ENCODE measurements at places on chromosomes 12 and 14. TPM values are rescaled to one million over a fixed set of nuclear protein-coding genes. Genes with fewer than 3 reads are reported as not detected.

Gene OR10G2
- not detected for total RNA-seq

DNA sequence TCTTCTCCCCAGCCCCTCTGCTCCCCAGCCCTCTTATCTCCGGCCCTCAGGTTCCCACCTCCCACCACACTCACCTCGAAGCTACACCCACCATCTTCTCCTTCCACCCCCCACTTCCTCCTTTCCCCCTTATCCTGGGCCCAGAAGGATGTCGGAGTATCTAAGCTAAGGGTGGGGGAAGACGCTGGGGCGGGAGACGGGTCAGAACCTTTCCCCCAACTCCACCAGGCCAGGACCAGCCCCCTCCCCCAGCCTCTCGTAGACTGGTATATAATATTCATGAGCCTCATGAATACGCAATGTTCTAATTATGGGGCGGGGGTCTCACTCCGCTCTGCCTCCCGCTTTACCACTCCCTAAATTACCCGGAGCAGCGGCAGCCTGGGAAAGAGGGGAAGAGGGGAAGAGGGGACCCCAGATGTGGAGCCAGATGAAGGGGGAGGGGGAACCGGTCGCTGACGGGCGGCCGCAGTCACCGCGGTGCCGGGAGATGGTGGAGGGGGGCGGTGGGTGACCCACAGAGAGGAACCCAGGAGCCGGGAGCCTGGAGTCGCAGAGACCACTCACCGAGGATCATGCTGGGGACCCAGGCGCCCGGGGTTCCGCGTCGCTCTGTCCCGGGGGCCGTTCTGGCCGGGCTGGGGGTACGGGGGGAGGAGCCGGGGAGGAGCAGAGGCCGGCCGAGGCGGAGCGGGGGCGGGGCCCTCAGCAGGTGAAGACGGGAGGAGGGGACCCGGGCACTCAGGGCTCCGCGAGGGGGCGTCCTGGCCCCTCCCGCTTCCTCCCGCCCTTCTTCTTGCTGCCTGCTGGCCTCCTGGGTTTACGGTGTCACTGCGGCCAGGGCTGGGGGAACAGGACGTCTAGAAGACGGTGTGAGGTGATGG lies 6.4 kb upstream of the ZNF385A start:
- no peak for DNase-seq
- no peaks in the 10 kb centered on the region for H3K27me3 ChIP-seq
- peaks cover 71% of the 10 kb centered on the region for H3K4me1 ChIP-seq
- H3K4me3 ChIP-seq: peak overlapping the region; percentile 21

DNA sequence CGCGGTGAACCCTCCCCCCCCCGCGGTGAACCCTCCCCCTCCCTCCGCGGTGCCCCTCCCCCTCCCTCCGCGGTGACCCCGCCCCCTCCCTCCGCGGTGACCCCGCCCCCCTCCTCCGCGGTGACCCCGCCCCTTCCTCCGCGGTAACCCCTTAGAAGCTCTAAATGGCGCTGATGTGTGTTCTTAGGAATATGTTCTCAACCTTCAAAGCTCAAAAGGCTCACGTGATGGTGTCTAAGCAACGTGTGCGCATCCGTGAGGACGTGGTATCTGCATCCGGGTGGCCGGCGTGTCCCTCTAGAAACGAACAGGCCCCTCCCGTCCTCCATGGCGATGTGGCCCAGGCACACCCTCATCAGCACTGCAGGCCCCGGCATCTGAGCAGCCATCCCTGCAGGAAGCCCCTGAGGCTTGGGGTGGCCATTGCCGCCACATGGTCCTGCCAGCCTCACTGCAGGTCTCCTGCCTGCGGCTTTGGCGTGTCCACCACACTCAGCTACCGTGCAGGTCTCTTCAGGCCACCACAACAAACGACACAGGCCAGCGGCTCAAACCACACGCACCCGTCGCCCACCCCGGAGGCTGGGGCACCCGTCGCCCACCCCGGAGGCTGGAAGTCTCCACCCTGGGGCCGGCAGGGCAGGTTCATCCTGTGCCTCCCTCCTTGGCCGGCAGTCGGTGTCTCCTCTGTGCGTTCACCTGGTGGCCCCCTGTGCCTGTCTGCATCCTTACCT lies 14.5 kb upstream of the FBRSL1 start:
- no peak for DNase-seq
- peaks cover 10% of the 10 kb centered on the region for H3K27me3 ChIP-seq
- H3K36me3 ChIP-seq: no peaks in the 10 kb centered on the region

Gene KCNK10
- 0.04 TPM for total RNA-seq

Gene SIX1
- 46.2 TPM for total RNA-seq

Gene SLC38A4
- total RNA-seq: 5.6 TPM

DNA sequence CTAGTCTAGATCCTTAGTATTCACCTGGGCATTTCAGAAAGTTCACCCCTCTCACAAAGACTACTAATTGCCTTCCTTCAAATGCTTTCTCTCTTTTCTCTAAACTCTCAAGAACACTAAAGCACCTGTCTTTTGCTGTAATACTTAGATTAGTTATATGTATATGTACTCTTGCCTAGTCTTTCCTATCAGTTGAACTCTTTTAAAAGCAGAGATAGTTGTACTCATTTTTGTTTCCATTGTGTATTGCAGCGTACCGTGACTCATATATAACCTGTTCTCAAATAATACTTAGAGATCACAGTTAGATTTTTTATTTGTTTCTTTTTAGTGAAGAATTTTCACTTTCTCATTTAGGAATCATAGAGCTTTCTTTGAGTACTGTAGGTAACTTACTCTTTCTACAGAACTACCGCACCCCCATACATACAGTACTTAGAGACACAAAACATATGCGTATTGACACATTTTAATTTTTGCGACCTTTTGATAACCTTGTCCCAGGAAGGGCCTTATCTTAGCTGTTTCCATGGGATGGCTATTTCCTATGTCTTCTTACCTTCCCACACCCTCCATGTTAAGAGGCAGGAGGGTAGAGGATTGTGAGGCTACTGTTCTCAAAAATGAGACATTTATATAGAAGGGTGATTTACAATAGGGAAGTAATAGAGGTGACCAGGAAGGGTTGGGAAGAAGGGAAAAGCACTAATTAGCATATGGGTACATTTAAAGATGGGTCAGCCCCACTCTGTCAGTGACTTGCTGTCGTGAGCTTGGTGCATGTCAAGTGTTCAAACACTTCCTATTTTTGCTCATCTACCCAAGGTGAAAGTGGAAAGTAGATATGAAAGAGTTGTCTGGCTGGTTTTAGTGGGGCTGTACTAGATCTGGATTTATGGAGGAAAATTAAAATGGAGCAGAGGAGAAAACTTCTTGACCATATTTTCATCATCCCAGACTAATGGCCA lies 74.3 kb downstream of the PLEKHA5 start:
- no peaks in the 10 kb centered on the region for H3K27me3 ChIP-seq
- no peaks in the 10 kb centered on the region for H3K4me1 ChIP-seq
- no peaks in the 10 kb centered on the region for H3K36me3 ChIP-seq
- H3K4me3 ChIP-seq: no peak overlapping the region
- DNase-seq: no peak

GRCh38 chr14:22566845-22567244 lies 22.2 kb downstream of the DAD1 start:
- DNase-seq: no peak
- H3K4me3 ChIP-seq: no peak overlapping the region
- H3K4me1 ChIP-seq: peaks cover 8% of the 10 kb centered on the region
- H3K36me3 ChIP-seq: peaks cover 45% of the 10 kb centered on the region
- H3K27me3 ChIP-seq: no peaks in the 10 kb centered on the region

- no peaks in the 10 kb centered on the region for H3K4me1 ChIP-seq
- H3K27me3 ChIP-seq: no peaks in the 10 kb centered on the region
- H3K4me3 ChIP-seq: no peak overlapping the region
- no peak for DNase-seq
- no peak overlapping the region for H3K27ac ChIP-seq
- H3K36me3 ChIP-seq: no peaks in the 10 kb centered on the region
Observed at GRCh38 chr12:48873096-48873495, 7.4 kb upstream of the RND1 start.

- no peaks in the 10 kb centered on the region for H3K27me3 ChIP-seq
- H3K4me1 ChIP-seq: no peaks in the 10 kb centered on the region
- no peak overlapping the region for H3K4me3 ChIP-seq
- DNase-seq: no peak
- H3K36me3 ChIP-seq: no peaks in the 10 kb centered on the region
Observed at GRCh38 chr12:5390174-5390799, 41.6 kb upstream of the NTF3 start.

DNA sequence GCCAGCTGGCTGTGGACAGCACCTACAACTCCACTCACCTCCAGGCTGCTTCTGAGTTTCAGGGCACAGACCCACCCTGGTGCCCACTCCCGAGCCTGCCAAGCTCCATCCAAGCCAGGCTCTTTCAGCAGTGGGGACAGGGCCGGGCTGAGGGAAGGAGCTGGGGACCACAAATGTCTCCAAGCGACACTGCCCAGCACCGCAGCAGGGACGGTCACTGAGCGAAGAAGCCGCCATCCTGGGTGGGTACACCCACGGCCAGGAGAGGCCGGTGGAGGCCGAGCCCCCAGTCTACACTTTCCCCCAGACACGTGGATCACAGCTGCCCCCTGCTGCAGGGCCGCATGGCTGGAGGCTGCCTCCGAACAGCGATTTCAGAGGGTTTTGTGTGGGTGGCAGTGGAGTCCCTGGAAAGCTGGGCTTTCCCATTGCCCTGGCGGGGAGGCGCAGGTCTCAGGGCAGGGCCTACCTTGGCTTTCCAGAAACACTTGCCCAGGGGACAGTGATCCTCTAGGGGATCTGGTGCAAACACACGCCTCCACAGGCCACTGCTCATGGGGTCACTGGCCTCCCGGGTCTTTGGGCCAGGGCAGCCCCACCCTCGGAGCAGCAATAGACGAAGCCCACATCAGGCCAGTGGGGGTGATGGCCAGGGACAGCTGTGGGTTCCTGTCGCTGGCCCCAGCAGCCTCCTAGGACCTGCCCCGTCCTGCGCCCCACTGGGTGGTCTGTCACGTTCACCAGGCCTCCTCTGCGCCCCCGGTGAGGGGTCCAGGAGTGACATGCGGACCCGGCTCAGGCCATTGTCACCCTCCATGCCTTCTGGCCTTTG lies 1.2 kb upstream of the GPR132 start:
- H3K4me1 ChIP-seq: peaks cover 41% of the 10 kb centered on the region
- H3K36me3 ChIP-seq: no peaks in the 10 kb centered on the region
- no peak overlapping the region for H3K4me3 ChIP-seq
- H3K27ac ChIP-seq: no peak overlapping the region
- no peak for DNase-seq

Gene TBPL2
- total RNA-seq: not detected

- H3K4me3 ChIP-seq: no peak overlapping the region
- H3K36me3 ChIP-seq: peaks cover 18% of the 10 kb centered on the region
- no peaks in the 10 kb centered on the region for H3K4me1 ChIP-seq
- no peak overlapping the region for H3K27ac ChIP-seq
- no peak for DNase-seq
- no peaks in the 10 kb centered on the region for H3K27me3 ChIP-seq
Observed at GRCh38 chr14:73861073-73861472, 9.4 kb downstream of the PTGR2 start.

Gene KRT82
- total RNA-seq: not detected

DNA sequence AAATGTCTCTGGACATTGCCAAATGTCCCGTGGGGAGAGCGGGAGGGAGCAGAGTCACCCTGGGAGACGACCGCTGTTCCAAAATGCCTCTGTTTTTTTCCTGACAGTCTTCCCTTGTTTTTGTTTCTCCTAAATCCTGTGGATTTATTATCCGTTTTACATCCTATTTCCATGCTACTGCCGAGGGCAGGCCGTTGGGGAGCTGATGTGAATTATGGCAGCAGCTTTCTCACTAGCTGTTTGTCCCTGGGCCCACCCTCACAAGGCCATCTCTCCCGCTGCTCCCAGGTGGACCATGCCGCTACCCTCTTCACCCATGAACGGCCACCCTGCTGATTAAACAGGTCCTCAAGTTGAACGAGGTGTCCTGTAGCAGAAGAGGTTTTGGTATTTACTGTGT lies 55.2 kb downstream of the FBXL14 start:
- H3K4me1 ChIP-seq: peaks cover under 1% of the 10 kb centered on the region
- H3K27ac ChIP-seq: no peak overlapping the region
- DNase-seq: no peak
- no peak overlapping the region for H3K4me3 ChIP-seq

DNA sequence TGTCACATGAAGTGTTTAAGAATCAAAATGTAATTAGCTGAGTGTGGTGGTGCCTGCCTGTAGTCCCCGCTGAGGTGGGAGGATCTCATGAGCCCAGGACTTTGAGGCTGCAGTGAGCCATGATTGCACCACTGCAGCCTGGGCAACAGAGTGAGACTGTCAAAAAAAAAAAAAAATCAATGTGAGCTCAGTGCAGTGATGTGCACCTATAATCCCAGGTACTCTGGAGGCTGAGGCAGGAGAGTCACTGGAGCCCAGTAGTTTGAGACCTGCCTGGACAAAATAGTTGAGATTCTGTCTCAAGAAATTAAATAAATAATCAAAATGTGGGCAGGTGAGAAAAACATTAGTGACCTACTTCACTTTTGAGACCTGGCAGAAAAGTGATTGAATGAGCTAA lies 140.0 kb downstream of the MON2 start:
- no peak overlapping the region for H3K4me3 ChIP-seq
- no peak overlapping the region for H3K27ac ChIP-seq
- no peaks in the 10 kb centered on the region for H3K27me3 ChIP-seq
- peaks cover 3% of the 10 kb centered on the region for H3K36me3 ChIP-seq

- no peak overlapping the region for H3K4me3 ChIP-seq
- H3K36me3 ChIP-seq: no peaks in the 10 kb centered on the region
- peaks cover 2% of the 10 kb centered on the region for H3K27me3 ChIP-seq
Observed at GRCh38 chr14:51039252-51039651, 55.7 kb downstream of the TRIM9 start.

DNA sequence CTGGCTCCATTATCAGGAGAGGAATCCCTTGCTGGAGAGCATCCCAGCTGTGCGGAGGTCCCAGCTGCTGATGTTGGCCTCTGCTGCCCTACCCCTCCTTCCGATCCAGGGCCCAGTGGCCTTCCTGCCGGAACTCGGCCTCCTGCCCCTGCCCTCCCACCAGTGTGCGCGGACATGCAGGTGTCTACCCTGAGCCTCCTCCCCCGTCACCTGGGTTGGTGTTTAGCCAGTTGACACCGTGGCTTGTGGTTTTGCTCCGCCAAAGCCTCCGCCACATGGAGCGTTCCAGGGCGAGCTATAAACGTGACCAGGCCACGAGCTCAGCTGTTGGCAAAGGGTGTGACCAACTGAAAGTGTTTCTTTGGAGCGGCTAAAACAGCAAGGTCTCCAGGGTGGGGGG lies 1104.3 kb downstream of the BCL11B start:
- no peak overlapping the region for H3K4me3 ChIP-seq
- peak; percentile 52 for DNase-seq
- no peaks in the 10 kb centered on the region for H3K36me3 ChIP-seq
- H3K27me3 ChIP-seq: peaks cover 9% of the 10 kb centered on the region
- H3K4me1 ChIP-seq: peaks cover 18% of the 10 kb centered on the region

Gene GPD1
- 56.3 TPM for total RNA-seq

DNA sequence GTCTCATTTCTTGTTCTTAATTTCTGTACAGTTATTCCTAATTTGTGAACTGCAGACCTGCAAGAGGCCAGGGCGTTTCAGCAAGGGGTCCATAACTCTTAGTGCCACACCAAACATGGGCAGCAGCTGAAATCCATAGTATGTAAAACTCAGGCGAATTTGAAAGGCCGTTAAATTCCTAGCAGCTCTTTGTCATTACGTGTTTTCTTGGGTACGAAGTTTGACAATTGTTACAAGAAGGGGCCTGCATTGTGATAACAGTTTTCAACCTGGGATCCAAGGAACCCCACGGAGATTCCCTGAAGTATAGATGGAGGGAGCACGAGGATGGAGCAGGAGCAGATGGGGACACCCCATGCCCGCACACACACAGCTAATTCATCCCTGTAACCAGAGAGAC lies 288.0 kb downstream of the ZFP36L1 start:
- no peaks in the 10 kb centered on the region for H3K27me3 ChIP-seq
- peaks cover 73% of the 10 kb centered on the region for H3K4me1 ChIP-seq
- H3K27ac ChIP-seq: no peak overlapping the region
- no peaks in the 10 kb centered on the region for H3K36me3 ChIP-seq

Measured in muscle of leg (tissue), 16 donors.